ENCODE measurements at places on chromosomes 13 and 19.

DNA sequence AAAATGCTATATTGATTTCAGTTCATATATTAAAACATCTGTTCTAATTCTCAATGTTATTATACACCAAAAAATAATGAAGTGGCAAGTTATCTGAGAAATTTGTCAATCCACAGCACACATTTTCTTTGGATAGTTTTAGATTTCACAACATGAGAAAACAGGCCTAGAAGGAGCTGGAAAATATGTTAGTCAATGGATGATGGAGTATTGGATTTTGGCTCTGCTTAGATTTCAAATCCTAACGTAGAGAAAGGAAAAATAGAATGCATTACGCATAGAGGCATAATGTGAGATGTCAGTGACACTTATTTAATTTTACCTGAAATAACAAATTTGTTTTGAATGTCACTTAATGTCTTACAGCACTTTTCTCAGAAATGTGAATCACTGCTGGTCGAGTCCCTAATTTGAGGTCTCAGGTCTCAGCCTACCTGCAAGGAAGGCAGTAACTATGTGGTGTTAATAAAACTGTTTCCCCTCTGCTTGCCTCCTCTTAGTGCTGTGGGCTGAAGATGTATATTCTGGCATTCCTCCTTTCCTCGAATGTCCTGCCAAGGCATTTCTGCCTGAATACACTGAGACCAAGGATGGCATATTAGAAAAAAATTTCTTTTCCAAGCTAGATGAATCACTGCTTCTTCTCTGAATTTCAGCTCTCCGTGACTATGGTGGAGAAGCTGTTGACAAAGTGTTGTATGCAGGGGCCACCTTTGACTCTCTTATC is 232.4 kb downstream of the POSTN start:
- no peak for DNase-seq

DNA sequence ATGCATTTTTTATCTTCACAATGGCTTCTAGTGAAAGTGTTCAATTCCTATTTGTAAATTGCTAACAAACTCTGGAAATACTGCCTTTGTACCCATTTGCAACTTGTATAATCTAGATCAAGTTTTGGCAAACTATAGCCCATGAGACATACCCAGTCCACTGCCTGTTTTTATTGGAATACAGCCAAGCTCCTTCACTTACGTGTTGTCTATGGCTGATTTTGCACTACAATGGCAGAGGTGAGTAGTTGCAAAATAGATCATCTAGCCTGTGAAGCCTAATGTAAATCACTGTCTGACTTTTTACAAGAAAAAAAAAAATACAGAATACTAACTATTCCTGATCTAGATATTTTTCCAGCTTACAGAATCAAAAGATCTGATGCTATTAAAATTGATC is 37.1 kb downstream of the DZIP1 start:
- no peak for DNase-seq

DNA sequence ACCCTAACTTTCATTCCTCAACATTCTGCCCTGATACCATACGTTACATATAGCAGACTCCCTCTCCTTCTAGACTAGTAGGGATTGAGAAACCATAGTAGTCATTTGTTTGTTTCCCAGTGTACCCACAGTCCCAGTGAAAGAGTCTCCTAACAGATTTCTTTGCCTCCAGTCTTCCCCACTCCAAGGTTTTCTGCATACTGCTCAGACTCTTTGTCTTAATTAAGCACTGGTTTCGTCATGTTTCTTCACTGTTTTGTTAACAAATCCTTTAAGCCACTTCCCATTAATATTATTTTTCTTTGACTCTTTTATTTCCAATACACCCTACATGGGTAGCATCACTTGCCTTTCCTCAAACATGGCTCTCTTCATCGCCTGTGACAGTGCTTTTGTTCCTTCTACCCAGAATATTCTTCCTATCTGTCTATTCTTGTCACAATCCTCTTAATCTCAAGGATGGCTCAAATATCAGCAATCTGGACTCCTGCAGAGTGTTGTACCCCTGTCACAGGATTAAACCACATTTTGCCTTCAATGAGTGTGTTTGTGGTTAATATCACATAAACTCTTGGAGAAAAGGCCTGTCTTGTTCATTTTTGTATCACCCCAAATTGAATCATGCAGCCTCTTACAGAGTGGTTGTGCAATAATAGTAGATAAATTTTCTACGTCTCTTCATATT is 92.7 kb upstream of the KLF12 start:
- no peak for DNase-seq

- DNase-seq: no peak
Measured at GRCh38 chr13:98326291-98326690, 149.2 kb upstream of the RNF113B start.

DNA sequence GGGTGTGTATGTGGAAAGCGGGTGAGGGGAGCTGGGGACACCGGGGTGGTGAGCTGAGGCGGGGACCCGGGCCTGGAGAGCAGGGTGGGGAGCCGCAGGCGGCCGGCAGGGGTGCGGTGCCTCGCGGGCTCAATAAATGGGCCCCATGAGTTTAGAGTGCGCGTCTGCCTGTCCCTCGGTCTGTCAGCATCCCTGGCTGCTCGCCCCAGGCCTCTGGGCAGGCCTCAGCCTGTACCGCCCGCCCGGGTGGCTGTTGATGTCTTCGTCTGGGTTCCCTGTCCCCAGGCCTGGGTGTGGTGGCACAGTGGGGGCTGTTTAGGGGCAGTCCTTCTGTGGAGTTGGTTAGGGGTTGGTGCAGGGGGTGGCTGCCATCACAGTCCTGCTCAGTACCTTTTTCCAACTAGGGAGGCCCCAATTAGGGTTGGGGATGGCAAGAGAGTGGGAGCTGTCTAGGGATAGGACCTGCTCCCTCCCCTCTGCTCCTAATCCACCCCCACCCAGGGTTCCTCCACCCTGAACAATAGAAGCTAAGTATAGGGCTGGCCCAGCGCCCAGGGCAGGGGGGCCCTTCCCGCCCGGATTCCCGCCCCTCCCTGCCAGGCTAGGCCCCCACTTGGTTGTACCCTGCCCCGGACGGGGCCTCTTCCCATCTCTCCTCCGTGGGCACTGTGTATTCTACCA is 12.2 kb downstream of the CIC start:
- peak; percentile 74 for DNase-seq

DNA sequence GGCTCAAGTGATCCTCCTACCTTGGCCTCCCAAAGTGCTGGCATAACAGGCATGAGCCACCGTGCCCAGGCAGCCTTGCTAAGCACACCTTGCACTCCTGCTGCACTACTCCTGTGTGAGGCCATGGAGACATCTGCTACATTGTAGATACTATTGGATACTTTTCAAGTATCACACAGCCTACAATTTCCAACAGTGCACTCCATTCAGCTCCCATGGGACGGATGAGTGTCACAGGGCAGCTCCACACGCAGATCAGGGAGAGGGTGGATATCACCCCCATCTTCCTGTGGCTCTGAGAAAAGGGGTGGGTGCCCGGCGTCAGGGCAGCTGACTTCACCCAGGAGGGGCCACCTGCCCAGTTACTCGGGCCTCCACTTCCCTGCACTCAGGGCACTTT is 39.1 kb upstream of the CCNE1 start:
- no peak for DNase-seq

DNA sequence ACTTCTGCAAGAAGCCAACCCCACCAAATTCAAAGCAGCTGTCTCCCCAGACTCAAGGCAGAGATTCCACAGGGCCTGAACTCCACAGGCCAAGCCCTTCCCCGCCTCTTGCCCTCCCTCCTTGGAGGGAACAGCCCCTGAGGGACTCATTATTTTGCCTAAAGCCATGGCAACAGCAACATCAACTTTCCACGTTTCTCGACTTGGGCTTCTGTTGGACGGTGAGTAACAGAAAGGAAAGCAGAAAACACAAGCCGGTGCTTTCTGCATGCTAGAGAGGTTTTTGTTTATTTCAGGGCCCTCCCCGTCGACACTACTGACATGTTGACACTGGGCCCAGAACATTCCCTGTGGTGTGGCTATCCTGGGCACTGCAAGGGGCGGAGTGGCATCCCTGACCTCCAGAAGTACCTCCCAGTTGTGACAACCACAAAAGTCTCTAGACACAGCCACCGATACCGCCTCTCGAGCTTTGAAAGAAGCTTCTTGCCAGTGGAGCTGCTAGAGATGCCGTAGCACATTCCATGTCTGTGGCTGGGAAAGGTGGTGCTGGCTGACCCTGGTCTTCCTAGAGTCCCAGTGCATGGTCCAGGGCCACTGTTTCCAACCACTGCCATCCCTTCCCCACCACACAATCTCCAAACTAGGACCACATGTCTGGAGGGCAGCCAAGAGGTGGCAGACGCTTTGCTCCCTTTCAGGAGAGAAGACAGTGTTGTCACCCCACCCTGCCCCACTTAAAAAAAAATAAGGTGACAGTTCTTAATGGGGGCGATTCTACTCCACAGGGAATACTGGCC is 12.8 kb downstream of the CAPS start:
- DNase-seq: no peak

- no peak for DNase-seq
Measured at GRCh38 chr13:82412749-82413148, 1469.5 kb downstream of the SLITRK1 start.

DNA sequence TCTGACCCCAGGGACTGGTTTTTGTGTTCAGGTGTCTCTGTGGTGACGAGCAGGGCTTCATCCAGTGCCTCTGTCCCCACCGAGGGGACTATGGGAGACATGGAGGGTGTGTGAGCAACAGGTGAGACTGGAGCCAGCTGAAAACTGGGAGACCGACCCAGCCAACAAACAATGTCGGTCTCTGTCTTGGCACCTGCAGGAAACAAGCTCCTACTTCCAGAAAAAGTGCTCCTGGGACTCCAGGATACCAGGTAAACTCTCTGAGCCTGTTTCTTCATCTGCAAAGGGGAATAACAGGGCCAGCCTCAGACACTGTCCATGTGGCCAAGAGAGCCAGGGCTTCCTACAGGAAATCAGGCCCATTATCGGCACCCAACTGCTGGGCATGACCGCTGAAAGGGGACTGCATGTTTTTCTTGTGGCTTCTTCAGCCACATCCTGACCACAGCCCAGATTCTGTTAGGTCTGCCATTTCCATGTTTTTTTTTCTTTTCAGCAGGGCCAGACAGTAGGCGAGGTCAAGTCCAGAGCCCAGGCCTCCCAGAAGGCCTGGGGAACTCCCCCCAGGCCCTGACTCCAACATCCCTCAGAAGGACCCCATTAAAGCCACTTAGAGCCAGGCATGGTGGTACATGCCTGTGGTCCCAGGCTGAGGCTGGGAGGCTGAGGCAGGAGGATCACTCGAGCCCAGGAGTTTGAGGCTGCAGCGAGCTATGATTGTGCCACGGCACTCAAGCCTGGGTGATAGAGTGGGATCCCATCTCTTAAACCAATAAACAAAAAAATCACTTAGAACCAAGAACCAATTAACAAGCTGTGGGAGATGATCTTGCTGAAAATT is 836 bp upstream of the BST2 start:
- DNase-seq: peak; percentile 86

DNA sequence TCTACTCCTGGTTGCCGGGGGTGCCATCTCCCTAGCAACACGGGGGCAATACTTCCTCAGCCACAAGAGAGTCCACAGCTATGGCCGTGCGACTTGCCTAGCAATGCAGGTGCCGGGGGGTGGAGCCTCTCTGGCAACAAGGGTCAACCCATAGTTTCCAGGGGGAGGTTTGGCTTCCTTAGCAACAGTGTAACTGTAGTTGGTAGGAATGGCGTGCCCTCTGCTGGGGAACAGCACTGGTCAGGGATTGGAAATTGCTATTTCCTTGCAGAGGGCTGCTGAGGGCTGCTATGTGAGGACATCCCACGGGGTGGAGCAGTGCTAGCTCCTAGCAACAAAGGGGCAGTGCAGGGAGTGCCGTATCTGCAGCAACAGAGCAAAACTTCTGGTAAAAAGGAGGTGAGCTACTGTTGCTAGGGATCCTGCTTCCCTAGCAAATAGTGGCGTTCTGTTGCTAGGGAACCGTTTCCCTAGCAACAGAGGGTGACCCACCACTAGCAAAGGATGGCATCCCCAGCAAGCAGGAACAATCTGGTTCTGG is 7.0 kb upstream of the TMC4 start:
- DNase-seq: no peak

- peak; percentile 58 for DNase-seq
Measured at GRCh38 chr13:57624565-57625435, 6.7 kb upstream of the PCDH17 start.

DNA sequence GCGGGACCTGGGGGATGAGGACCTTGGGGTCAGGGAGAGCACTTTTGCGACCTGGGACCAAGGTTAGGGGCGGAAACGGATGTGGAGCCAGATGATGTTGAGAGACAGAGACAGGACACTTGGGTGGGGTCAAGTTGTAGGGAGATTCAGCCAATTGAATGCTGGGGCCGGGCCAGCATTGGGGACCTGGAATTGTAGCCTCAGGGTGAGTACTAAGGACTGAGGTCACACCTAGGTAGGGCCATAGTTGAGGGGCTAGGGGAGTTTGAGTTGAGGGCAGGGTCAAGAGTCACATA is 1.2 kb downstream of the ALKBH7 start:
- DNase-seq: no peak

GRCh38 chr19:30886222-30886621 is 463.0 kb downstream of the TSHZ3 start:
- DNase-seq: no peak

- DNase-seq: no peak
Measured at GRCh38 chr19:33414667-33415605, 41.4 kb downstream of the CEBPG start.

- no peak for DNase-seq
Measured at GRCh38 chr13:41621716-41622431, 164.5 kb downstream of the RGCC start.

- DNase-seq: peak; percentile 14
Measured at GRCh38 chr13:107864543-107865317, 350.6 kb downstream of the LIG4 start.

- no peak for DNase-seq
Measured at GRCh38 chr13:20721454-20722357, 18.2 kb downstream of the IL17D start.

- DNase-seq: no peak
Measured at GRCh38 chr19:4083677-4084546, 17.2 kb upstream of the ZBTB7A start.

DNA sequence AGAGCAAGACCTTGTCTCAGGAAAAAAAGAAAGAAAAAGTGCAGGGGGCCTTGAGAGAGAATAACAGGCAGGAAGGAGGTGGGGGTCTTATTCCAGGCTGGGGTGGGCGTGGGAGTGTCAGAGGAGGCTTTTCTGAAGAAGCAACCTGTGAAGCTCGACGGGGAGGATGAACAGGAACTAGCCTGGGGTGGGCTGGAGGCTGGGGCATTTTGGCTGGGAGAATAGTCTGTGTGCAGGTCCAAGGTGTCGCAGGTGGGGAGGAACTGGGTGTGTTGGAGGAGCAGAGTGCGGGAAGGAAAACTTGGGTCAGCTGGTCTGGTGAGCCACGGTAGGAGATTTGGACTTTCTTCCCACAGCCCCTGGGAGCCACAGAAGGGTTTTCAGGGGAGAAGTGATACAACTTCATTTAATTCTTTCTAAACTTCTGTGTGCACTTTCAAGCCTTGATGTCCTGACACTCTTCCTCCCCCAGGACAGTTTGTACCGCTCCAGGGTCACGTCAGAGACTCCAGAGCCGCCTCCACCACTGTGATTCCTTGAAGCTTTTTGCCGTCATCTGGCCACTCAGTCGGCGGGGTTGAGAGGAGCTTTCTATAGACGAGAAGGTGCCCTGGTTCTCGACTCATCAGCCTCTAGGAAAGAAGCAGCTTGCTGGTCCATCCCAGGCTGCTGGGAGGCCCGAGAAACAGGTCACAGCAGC is 138.7 kb downstream of the SIPA1L3 start:
- DNase-seq: no peak

Data from SW480 (cell line).